ENCODE measurements at places on chromosomes 13 and 19.
A peak's percentile ranks its signal among the peaks of the same experiment; 100 is the strongest.

GRCh38 chr13:103006641-103007426 lies 59.4 kb downstream of the SLC10A2 start:
- DNase-seq, result no peak

GRCh38 chr19:18408053-18408476 lies 10.6 kb upstream of the LRRC25 start:
- DNase-seq, result no peak

DNA sequence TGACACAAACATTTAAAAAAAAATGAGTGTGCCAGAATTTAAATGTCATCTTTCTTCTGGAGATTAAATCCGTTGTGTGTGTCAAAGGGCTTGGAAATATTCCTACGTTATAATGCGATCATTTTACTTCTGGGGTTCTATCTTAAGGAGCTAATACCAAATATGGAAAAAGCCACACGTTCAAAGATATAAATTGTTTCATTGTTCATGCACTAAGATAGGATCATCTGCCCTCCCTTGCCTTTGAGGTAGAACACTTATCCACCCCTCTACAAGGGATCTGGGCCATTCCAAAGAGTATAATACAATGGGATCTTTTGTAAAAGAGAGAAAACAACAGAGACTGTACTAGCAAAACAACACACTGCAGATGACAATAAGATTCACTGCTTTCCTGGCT lies 64.9 kb downstream of the ANKRD10 start:
- no peak for DNase-seq

DNA sequence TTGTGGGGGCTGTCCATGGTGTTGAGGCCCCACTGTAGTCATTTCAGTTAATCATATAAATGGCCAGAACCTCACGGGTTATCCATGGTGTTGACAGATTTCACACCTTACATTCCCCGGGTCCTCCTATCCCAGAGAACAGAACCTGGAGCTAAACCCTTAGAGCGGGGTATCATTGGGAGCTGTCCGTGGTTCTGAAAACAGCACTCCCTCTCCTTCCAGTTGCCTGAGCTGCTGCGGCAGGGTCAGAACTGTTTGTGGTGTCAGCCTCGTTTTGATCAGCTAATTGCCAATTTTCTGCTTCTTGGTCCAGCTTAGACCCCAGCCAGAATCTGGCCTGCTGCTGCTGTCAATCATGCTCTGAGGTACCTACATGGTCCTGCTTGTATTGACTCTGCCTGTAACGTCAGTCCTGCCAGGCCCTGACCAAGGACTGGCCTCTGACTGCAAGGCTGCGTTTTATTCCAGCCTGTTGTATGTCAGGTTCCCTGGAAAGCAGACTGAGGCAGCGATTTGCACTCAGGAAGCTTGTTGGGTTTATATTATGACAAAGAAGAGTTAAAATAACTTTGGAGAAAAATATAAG lies 55.8 kb upstream of the KCTD15 start:
- DNase-seq, result no peak

GRCh38 chr19:11209839-11210655 lies 12.7 kb upstream of the KANK2 start:
- DNase-seq, result no peak

- peak; percentile 37 for DNase-seq
These were observed 41.4 kb downstream of the DEDD2 start for GRCh38 chr19:42175952-42176648.

- DNase-seq, result no peak
These were observed 724.9 kb upstream of the MIR17HG start for GRCh38 chr13:90622541-90622940.

- DNase-seq, result peak; percentile 50
These were observed at the start of gene ZNF730 for GRCh38 chr19:23116802-23117571. ZNF730 (plus strand) TSS chr19:23117025; CDS start chr19:23117174, 149 bp downstream.

DNA sequence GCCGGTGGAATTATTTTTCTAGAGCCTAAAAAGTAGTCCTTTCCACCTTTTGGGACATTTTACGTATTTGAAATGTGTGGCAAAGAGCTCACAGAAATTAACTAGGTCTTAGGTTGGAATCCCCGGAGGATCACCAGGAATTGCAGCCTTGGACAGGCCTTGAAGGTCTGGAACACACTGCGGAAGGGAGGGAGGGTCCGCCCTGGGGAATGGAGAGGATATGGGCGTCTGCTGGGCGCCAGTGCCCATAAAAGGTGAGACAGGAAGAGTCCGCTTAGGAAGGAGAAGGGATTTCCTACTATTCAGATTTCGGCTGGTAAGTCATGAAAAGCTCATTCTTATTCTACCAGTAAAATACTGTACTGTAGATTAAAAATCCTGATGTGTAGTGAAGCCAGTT lies 111.9 kb downstream of the COL4A2 start:
- DNase-seq, result no peak

DNA sequence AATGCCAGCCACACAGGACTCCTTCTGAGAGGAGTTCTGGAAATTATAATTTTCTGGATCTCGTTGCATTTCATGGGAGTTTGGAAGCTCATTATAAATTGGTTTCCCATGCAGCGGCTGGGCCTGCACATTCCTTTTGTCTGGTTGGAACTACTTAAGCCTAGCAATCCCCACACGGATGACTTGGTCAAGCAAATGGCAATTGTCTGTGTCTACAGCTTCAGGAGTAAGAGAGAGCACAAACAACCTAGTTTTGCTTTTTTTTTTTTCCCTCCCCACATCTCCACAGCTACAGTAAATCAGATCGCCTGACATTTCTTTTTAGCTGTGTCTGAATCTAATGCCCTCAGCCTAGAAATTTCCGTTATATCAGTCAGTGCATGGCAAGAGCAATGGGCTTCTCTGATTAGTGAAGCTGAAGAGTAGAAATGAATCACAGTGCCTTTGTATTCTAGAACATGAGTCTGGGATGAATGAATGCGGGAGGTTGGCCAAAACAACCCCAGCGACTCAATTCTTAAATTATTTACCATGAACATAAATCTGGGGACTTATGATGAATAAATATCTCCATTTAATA lies 15.1 kb downstream of the PCDH8 start:
- DNase-seq, result no peak

- DNase-seq, result no peak
These were observed 25.9 kb downstream of the ARHGAP35 start for GRCh38 chr19:46886546-46887239.

- no peak for DNase-seq
These were observed 814.2 kb upstream of the SLITRK5 start for GRCh38 chr13:86856991-86857390.

- DNase-seq, result no peak
These were observed 929.3 kb upstream of the SLITRK5 start for GRCh38 chr13:86741762-86742285.

DNA sequence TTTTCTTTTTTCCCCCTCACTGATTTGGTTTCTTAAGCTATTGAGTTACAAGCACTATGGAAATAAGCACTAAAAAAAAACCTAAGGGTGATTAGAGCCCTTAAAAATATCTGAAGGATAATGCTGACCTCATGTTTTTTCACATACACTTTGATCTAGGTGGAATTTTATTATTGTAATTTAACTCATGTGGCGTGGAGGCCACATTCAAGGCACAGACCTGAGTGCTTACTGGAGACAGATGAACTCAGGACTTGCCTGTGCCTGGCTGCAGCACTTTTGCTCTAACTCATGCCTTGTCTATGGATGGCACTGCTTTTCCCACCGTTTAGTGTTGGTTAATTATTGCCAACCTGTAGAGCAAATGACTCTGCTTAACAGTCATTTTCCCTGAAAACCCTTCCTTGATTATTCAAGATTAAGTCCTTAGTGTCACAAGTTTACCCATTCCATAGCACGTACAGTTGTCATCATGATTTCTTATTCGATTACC lies 541.4 kb downstream of the GPC6 start:
- DNase-seq, result no peak

- peak; percentile 10 for DNase-seq
These were observed 58.0 kb downstream of the PIBF1 start for GRCh38 chr13:72839831-72840426.

DNA sequence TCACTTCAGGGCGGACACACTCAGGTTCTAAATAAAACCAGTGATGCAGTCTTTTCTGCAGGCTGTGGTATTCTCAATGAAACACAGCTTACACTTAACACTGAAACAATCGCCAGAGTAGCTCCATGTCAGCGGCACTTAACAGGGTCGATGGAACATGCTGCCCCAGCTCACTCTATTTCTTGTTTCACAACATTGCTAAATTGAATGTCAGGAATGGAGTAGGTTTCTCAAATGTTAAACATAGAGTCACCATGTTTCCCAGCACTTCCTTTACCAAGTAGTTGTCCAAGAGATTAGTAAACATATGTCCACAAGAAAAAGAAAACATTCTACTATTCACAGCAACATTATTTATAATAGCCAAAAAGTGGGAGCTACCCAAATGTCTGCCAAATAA lies 306.9 kb downstream of the SLITRK6 start:
- DNase-seq, result no peak

GRCh38 chr13:100274942-100275506 lies 186.1 kb downstream of the PCCA start:
- no peak for DNase-seq

DNA sequence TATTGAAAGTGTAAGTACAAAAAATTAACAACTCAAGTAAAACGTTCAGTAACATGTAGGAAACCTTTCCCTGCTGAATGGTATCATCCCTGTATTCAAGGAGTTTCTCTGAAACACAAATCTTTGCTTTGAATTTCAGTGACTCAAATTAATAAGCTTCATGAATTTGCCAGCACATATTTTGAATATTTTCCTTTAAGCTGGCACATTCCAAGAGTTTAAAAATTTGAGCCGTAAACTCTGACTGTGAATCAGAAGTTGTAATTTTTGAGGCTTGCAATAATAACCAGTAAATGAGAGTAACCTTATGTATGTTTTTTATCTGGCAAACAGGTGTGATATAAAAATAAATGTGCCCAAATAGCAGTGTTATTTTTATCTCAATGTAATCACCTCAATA lies 1722.6 kb upstream of the PRR20A start:
- DNase-seq, result no peak

DNA sequence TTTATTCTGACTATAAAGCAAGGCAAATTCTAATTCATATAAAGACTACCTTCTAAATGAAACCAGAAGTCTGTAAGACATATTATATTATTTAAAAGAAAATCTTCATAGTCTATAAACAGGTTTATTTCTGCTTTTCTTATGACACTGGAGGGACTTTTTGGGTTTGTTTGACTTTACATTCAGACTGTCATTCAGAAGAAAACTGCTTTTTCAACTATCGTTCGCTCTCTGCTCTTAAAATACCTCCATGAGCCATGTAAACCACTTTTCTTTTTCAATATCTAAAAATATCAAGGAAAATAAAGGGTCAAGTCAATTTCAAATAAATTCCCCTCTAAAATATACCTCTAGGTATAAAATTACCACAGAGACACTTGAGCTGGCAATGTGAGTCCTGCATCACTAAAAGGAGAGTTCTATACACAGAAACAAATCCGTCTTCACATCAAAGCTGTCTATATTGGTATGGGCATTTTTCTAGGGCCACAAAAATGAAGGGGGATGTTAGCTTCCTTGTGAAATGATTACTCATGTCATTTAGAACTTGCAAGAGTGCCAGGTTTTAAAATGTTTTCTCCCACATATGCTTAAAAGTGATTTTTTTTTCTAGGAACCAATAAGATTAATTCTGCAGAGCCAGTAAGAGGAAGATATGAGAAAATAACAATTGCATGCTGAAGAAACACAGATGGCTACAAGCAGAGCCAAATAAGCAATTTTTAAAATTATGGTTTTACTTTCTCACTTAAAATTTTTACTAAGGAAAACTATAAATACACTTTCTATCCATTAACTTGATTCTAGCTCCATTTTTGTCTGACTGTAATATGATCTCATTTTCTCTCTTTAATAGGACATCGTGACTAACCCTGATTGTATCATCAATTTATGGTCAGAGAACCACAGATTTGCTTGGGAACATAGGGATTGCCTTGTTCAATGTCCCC lies 181.8 kb downstream of the TBC1D4 start:
- no peak for DNase-seq

- DNase-seq, result no peak
These were observed 2.7 kb upstream of the MPV17L2 start for GRCh38 chr19:18190278-18190677.

DNA sequence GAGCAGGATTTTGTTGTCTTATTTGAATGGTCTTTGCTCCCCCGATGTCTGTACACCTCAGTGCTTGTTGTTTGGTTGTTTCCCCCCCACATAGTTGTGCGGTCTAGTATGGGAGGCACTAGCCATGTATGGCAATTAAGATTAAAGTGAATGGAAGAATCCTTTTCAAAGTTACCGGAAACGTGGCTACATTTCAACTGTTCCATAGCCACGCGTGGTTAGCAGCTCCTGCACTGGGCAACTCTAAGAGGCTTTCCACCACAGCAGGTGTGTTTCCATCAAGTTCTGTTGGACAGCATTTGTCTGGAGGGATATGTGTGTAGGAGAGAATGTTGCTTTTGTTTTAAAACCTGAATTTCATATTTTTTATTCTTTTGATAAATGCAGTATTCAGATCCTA lies 247.3 kb downstream of the GGACT start:
- DNase-seq, result no peak

DNA sequence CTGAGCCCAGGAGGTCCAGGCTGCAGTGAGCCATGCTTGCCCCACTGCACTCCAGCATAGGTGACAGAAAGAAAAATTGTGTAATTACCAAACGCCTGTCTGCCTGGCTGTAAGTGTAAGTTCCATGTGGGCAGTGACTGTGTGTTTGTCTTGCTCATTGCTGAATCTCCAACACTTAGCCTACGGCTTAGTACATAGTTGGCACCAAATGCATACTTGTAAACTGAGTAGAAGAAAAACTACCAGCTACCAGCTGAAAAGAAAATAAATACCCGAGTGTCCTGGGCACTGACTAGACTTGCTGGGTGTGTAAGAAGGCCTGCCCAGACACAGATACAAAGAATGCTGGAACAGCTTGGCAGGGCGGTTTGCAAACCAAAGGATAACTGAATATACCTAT lies 2.7 kb upstream of the CEBPG start:
- no peak for DNase-seq

All from CD8-positive, alpha-beta T cell (primary cell).